ENCODE measurements at places on chromosomes 3 and 15. TPM values are rescaled to one million over a fixed set of nuclear protein-coding genes. Genes with fewer than 3 reads are reported as not detected.

GRCh38 chr3:16183601-16184270 is 9.3 kb downstream of the GALNT15 start:
- H3K4me1 ChIP-seq: peaks cover 5% of the 10 kb centered on the region
- no peak overlapping the region for H3K4me3 ChIP-seq
- no peaks in the 10 kb centered on the region for H3K27me3 ChIP-seq
- H3K36me3 ChIP-seq: no peaks in the 10 kb centered on the region
- no peak for DNase-seq
- H3K27ac ChIP-seq: no peak overlapping the region

GRCh38 chr15:88814393-88814792 is 11.2 kb downstream of the ACAN start:
- H3K4me3 ChIP-seq: no peak overlapping the region
- H3K27me3 ChIP-seq: no peaks in the 10 kb centered on the region
- H3K27ac ChIP-seq: no peak overlapping the region

DNA sequence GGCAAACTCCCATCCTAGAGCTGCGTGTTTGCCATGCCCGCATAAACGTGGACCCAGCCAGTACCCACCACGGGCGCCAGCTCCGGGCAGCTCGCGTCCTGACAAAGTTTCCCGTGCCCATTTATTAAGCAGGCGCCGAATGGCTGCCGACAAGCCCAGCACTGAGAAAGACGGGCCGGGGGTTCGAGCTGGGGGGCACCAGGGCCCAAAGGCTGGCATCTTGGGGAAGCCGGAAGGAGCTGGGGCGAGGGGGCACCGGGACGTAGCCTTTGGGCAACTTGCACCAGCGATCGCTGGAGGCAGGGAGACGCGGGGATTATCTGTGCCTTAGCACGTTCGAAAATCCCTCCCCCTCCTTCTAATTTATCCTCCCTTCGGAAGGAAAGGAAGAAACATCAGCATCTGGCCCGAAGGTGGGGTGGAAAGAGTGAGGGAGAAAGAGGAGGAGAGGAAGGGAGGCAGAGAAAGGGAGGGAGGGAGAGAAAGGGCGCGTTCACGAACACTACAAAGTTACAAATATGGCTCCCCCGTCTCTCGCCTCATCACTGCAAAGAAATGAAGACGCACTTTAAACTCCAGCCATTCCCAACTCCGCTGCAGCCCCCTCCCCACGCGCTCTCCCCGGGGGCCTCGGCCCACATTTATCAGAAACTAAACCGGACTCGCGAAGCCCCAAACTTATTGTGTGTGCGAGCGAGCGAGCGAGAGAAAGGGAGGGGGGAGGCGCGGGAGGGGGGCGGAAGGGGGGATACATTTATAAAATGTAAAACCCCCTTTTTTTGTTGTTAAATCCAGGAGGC is 1.0 kb downstream of the ANP32A start:
- no peaks in the 10 kb centered on the region for H3K36me3 ChIP-seq
- H3K27ac ChIP-seq: peak overlapping the region; percentile 99
- peaks cover 25% of the 10 kb centered on the region for H3K4me1 ChIP-seq
- peak; percentile 77 for DNase-seq
- no peaks in the 10 kb centered on the region for H3K27me3 ChIP-seq

DNA sequence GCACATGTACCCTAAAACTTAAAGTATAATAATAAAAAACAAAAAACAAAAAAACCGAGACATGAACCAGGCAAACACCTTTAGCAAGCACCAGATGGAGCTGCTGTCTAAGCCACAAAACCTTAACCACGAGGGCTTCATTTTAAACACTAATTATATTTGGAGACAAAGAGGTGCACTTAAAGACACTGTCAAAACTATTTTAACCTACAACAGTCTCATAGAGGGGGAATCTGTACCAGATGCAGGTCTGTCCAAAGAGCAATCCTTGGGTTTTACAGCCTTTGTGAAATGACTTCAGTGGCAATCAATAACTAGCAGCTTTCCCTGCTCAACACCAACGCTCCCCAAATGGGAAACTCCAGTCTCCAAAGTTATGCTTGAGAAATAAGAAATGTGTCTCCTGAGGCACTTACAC is 115.7 kb upstream of the TSPAN3 start:
- no peaks in the 10 kb centered on the region for H3K4me1 ChIP-seq
- no peak overlapping the region for H3K4me3 ChIP-seq
- peaks cover 3% of the 10 kb centered on the region for H3K36me3 ChIP-seq
- H3K27me3 ChIP-seq: no peaks in the 10 kb centered on the region

DNA sequence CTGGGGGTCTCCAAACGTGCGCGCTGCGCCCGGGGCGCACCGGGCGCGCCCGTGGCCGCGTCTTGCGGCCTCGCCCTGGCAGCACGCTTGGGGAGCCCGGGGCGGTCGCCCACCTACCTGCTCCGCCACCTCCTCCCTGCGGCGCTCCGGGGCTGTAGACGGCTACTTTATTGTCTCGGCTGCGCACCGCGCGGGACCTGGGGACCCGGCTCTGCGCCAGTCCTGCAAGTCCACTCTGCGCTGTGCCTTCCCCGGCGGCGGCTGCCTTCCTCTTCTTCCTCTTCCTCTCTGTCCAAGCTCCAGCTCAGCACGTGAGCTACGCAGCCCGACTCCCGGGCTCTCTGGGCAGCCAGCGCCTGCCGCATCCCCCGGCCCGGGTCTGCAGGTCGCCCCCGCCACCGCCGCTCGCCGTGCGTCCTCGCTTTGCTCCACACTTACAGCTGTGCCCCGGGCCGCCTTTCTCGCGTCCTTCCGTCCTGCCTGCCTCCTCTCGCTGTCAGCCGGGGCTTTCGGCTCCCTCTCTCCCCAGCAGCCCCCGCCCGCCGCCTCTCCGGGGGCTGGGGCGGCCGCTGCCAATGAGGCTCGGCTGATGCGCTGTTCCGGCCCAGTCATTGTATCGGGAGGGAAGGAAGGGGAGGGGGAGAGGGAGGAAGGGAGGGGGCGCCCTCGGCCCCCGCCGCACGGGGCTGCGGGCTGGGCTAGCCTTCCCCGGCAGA is 156.4 kb upstream of the FRMD4B start:
- no peaks in the 10 kb centered on the region for H3K36me3 ChIP-seq
- H3K27ac ChIP-seq: no peak overlapping the region
- no peaks in the 10 kb centered on the region for H3K27me3 ChIP-seq
- DNase-seq: no peak
- H3K4me3 ChIP-seq: peak overlapping the region; percentile 61
- H3K4me1 ChIP-seq: no peaks in the 10 kb centered on the region

DNA sequence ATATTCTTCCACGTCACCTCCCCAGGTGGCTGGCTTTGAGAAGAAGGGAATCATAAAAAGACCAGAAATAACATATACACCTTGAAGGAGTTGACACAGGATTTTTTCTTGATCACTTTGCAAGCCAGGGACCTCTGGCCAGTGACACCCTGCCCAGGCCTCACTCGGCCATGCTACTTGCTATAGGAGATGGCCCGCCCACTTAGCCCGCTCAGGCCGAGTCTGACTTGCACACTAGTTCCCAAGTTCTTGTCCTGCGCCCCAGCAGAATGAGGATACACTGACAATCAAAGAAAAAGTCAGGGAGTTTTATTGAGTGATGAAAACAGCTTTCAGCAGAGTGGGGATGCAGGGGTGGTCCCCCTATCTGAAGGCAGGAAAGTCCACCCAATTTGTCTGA is 1046.1 kb upstream of the CFAP20DC start:
- no peak overlapping the region for H3K27ac ChIP-seq
- no peaks in the 10 kb centered on the region for H3K36me3 ChIP-seq
- no peak overlapping the region for H3K4me3 ChIP-seq
- H3K4me1 ChIP-seq: no peaks in the 10 kb centered on the region
- no peak for DNase-seq

DNA sequence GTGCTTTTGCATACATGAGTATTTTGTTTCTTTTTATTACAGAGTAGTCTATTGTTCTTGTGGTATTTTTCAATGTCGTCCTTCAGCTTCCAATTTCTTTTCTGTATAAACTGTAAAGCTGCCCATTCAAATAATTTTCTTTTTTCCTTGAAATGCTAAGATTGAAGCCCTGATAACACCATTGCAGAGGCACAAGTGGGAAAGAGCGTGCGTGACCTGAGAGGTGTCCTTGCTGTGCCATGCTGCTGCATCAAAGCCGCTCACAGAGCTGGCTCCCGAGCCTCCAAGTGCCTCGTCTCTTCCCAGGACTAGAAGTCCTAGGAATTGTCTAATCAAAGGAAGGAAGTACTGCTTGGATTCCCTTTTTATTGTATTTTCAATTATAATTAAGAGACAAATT is 101.9 kb upstream of the PFN2 start:
- peaks cover 26% of the 10 kb centered on the region for H3K4me1 ChIP-seq
- H3K27me3 ChIP-seq: no peaks in the 10 kb centered on the region
- H3K27ac ChIP-seq: peak overlapping the region; percentile 4
- no peak overlapping the region for H3K4me3 ChIP-seq
- DNase-seq: no peak
- H3K36me3 ChIP-seq: no peaks in the 10 kb centered on the region

GRCh38 chr15:89168316-89168833 is 53.0 kb downstream of the RLBP1 start:
- H3K36me3 ChIP-seq: peaks cover 2% of the 10 kb centered on the region
- H3K27ac ChIP-seq: peak overlapping the region; percentile 84
- no peaks in the 10 kb centered on the region for H3K27me3 ChIP-seq
- no peak for DNase-seq
- H3K4me1 ChIP-seq: peaks cover 49% of the 10 kb centered on the region

DNA sequence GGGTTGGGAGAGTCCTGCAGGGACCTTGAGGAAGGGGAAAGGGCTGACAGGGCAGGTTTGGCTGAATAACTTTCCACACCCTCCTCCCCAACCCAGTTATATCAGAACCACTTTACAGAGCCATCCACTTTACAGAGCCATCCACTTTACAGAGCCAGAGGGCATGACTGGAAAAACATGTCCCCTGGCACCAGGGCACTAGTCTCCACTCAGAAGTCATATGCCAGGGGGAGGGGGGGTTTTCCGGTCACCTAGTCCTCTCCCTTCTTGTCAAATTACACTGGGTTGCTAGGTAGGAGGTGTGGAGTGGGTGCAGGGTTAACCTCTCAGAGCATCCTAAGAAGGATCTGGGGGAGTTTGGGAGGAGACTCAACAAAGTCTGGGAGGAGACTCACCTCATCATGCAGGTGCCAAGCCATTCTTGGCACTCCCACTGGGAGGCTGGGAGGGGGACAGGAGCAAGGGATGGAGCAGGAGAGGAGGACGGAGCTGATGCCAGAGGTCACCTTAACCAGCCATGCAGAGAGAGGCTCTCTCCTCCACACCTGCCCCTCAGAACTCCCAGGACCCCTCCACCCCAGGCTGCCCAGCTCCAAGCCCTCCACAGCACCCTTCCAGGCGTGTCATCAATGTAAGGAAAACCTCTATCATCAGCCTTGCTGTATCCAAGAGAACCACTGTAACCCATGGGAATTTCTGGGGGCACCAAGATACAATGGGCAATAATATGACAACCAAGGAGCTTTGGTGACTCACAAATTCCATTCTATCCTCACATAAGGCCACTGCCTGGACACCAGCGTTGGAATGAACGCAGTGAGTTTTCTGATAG is 1.7 kb downstream of the LRRC2 start:
- H3K27me3 ChIP-seq: no peaks in the 10 kb centered on the region
- H3K36me3 ChIP-seq: no peaks in the 10 kb centered on the region
- peaks cover 40% of the 10 kb centered on the region for H3K4me1 ChIP-seq
- peak; percentile 67 for DNase-seq

GRCh38 chr3:157767607-157768006 is 264.4 kb upstream of the VEPH1 start:
- H3K27ac ChIP-seq: no peak overlapping the region
- DNase-seq: no peak

Gene CD86
- total RNA-seq: 0.86 TPM

Gene TIMP4
- total RNA-seq: 17.7 TPM

Gene AMT
- total RNA-seq: 1.7 TPM
